Activated CD8-positive, alpha-beta memory T cell treated with anti-CD3 and anti-CD28 coated beads, Interleukin-2, amount 10 ng/mL, durations not matched to agents 7 days and 5 days (primary cell): ENCODE measurements at places on chromosomes 2 and 18. TPM values are rescaled to one million over a fixed set of nuclear protein-coding genes. Genes with fewer than 3 reads are reported as not detected.

- DNase-seq = no peak
Measured at GRCh38 chr18:49487711-49488310, 777 bp upstream of the C18orf32 start.

Gene TRIM43
- 0.23 TPM for total RNA-seq

Gene TCF7L1
- total RNA-seq = not detected

DNA sequence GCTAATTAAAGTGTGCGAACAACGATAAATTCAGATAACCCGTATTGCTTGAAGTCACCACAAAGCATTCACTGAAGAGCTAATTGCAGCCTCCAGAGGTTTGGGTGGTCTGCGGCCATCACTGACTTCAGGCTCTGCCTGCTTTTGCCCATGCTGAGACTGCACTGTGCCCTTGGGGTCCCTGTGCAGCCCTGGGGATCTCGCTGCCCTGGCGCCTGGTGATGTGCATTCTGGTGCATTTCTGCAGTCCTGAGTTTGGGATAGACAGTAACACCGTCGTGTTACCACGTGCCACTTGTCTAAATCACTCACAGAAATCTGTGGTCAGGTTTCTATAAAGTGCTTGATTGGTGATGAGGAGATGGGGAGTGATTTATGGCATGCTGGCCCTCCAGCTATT lies 27.6 kb downstream of the LDLRAD4 start:
- DNase-seq = no peak

DNA sequence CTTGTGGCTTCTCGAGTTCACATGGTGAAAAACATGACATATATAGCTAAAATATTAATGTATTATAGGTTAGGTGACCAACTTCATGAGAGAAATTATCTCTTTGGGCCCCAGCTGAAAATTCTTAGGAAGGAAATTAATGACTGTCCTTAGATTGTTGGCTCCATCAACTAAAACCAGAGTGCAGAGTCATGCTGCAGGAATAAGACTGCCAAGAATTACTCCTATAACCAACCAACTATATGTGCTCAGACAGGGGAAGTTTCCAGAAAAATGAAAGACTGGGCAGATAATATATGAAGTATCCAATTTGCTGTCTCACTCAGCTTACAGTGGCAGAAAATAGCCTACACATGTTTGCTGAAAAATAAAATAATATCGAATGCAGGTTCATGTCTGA lies 71.0 kb upstream of the TMEFF2 start:
- DNase-seq = no peak

GRCh38 chr2:239756031-239756789 lies 268.9 kb downstream of the NDUFA10 start:
- no peak for DNase-seq

Gene SERPINB3
- total RNA-seq = not detected

DNA sequence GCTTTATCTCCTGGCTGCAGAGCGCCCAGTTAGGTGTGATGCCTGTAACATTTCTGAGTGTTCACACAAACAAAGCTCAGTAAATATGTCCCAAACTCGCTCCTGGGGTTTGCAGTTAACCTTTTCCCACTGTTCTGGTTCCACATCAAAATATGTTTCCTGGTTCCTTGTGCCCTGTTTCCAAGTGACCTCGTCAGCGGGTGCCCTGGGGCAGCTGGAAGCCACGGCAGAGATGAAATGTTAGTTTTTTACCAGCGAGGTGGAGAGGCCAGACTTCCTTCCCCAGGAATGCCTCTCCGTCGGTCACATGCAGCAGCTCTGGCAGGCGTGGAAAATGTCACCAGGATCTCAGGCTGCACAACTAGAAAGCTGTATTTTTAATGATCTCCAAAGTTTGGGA lies 18.2 kb downstream of the NFATC1 start:
- DNase-seq = no peak

Gene GPR155
- 7.1 TPM for total RNA-seq

GRCh38 chr18:49731421-49731841 lies 81.9 kb downstream of the ACAA2 start:
- DNase-seq = no peak

DNA sequence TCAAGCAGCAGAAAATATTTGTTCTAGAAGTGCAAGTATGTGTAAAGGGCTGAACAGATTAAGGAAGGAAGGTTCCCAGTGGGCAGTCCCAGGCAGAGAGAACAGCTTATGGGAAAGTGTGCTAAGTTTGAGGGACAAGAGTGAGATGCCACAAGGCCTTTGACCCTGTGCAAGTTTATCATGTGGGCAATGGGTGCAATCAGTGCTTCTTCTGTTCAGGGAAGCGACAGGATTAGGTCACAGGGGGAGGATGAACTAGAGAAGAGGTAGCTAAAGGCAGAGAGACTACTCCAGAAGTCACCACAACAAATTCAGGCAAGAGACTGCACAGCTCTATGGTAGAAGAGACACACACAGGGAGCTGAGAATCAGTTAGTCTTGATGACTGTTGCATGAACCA lies 44.3 kb downstream of the LPIN2 start:
- no peak for DNase-seq

Gene HOXD3
- total RNA-seq = not detected

GRCh38 chr18:48136051-48136826 lies 205.8 kb upstream of the SMAD2 start:
- no peak for DNase-seq

Gene GRB14
- not detected for total RNA-seq

GRCh38 chr2:88808652-88809051 lies 117.2 kb downstream of the RPIA start:
- no peak for DNase-seq

- DNase-seq = no peak
Measured at GRCh38 chr2:114421781-114422180, 20.7 kb upstream of the DPP10 start.

Gene GKN2
- total RNA-seq = not detected

DNA sequence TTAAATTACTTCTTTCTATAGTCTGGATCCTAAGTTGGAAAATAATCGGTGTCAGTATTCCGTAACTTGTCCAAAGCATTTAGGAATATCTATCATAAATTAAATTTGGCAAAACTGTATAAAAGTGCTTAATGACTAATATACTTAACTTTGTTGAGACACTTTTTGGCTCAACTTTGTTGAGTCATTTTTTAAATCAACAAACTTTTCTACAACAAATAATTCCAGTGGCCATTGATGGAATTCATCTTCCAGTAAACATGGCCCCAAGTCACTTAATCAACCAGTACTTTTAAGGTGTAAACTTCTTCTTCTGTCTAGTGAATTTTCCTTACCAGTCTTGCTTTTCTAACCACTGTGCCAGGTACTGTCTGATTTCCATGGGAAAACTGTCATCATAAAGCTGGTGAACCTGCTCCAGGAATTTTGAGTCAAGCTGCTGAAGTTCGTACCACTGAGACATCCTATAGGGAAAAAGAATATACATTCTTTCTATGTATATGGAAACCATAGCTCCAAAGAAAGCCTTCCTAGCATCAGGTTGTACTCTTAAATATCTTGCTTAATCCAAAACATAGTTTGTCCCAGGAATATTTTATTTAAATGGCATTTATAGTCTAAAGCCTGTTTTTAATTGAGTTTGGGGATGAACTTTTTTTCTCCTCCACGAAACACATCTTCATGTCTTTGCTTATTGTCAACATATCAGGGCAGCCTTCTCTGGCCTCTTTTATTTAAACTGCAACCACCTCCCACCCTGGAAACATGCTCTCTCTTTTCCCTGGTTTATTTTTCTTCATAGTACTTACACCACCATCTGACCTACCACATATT lies 4.2 kb downstream of the STAT1 start:
- DNase-seq = no peak

GRCh38 chr2:11022591-11023273 lies 111.0 kb downstream of the KCNF1 start:
- no peak for DNase-seq

Gene NEU2
- not detected for total RNA-seq

DNA sequence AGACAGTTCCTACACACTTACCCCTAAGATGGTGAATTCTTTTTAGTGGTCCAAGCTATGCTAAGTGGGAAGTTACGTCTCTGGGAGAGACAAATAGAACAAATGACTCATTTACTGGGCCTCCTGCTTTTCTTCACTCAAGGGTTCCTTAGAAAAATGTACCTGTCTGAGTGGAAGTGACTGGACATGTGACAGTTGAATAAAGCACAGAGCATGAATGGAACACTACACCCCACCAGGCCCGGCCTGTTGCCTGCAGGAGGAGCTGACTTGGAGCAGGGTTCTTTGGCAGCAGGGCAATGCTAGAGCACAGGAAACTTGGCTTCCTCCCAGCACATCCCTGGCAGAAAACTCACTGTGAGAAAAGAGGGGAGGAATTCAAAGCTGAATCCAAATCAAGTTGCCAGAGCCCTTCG lies 451.0 kb upstream of the SETBP1 start:
- no peak for DNase-seq

DNA sequence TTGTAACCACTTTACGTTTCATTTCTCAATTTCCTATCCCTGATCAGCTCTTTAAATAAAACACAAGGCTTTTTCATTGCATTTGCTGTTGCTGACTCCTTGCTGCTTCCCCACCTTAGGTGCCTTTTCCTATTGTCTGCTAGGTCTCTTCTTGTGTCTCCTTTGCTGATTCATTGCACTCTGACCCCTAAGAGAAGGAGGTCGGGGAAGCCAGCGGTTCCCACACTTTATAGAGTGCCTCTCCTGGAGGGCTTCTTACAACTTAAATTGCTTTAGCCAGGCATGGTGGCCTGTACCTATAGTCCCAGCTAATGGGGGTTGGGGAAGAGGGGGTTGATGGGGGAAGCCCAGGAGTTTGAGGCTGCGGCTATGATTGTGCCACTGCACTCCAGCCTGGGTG lies 495.0 kb downstream of the DLGAP1 start:
- no peak for DNase-seq

DNA sequence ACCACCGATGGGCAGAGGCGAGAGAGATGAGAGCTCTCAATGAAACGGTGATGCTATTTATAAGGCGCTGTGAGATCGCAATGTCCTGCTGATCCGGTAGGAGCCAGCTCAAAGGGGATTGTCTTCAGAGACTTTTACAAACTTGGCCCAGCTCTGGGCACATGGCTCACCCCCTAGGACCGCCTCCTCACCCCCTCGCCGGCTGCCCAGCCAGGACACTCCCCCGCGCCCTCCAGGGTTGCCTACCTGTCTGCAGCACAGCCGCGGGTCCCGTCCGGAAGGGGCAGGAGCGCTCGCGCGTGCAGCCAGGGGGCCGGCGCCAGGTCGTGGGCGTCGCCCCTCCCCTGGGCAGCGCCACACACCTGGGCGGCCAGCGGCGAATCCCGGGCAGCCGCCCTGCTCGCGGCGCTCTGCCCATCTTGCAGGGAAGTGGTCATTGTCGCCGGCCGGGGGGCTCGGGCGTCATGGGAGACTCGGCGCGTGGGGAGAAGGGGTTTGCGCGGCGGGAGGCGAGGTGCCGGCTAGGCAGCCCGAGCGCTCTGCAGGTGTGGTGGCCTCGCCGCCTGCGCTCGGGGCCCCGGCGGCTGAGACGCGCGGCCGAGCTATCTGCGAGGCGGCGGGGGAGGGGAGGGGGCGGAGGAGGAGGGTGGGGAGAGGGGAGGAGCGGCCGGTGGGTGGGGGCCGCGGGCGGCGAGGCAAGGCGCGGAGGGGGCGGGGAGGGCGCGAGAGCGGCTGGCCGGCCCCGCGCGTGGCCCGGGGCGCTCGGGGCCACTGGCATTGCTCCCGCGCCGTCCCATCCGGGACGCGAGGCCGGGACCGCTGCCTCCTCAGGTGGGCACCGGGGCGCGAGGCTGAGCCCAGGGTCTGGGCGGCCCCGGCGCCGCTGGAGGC lies at the start of gene GRB14:
TSS of gene GRB14 (minus strand) at position 610 of the 891 bp plus-strand sequence. CDS start at position 437, 173 bp downstream.
- DNase-seq = no peak

GRCh38 chr2:95082477-95082876 lies 39.1 kb downstream of the MRPS5 start:
- no peak for DNase-seq

DNA sequence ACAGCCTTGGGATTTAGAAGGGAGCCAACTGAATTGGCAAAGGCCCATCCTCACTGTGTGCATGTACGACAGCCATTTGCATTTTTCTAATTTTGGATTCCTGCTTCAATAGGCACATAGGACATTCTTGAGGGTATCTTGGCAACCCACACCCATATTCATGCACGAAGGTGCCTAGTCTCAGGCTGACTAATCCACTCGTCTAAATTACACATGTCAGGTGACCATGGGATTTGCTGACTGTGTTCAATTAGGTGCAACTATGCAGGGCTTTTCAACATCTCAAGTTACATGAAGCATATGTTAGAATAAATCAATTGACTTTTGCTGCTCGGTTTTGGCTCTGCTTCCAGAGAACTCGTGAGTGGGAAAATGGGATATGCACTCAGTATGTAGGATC lies 249.7 kb downstream of the SP3 start:
- DNase-seq = no peak

Gene SIX2
- not detected for total RNA-seq

GRCh38 chr2:118319271-118319684 lies 231.0 kb downstream of the INSIG2 start:
- DNase-seq = no peak

DNA sequence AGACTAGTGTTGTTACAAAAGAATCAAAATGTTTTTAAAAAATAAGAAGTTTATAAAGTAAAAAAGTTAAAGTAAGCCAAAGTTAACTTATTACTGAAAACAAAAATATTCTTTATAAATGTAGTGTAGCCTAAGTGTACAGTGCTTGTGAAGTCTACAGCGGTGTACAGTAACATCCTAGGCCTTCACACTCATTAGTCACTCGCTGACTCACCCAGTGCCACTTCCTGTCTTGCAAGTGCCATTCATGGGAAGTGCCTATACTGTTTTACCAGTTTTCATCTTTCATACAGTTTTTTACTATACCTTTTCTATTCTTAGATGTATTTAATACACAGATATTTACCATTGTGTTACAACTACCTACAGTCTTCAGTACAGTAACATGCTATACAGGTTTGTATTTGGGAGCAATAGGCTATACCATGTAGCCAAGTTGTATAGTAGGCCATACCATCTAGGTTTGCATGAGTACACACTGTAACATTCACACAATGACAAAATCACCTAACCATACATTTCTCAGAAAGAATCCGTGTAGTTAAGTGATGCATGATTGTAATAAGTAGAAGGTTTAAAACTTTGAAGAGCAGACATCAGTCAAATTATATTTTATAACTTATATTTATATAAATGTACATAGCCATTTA lies 13.4 kb downstream of the SERPINB7 start:
- DNase-seq = peak; percentile 73

Gene PLGLB1
- total RNA-seq = 4.4 TPM

- DNase-seq = no peak
Measured at GRCh38 chr2:24855726-24856125, 62.5 kb downstream of the CENPO start.

DNA sequence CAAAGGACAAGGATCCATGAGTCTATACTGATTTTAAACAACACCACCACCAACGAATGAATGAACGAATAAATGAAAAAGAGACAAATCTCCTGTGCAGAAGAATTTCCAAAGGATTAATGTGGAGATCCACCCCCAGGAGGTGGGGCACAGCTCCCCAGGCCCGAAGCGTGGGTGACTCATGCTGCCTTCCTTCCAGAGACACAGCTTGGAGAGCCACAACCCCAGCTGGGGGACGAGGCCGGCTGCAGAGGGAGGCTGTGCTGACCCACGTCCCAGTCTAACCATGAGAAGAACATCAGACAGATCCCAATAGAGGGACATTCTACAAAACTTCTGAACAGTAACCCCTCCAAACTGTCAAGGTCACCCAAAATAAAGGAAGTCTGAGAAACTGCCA lies 557.3 kb upstream of the SALL3 start:
- DNase-seq = no peak

- no peak for DNase-seq
Measured at GRCh38 chr2:65939687-65940086, 495.2 kb upstream of the MEIS1 start.
